ENCODE measurements at places on chromosomes 5 and 9.

DNA sequence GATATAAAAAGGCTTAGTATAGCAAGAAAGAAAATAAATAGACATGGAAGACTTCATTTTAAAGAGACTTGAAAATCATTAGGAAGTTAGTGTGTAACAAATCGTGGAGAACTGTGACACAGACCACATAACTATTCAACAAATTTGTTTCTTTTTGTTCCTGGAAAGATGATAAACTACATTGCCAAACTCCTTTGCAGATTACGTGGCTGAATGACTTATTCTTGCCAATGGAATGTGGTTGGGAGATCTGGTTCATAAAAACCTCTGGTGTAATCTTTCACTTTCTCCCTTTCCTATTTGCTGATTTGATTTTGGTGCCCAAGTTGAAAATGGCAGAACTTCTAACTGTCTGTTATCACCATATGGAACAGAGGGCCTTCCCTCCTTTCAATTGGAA lies 328.9 kb upstream of the MEF2C start:
- peak; percentile 17 for DNase-seq

DNA sequence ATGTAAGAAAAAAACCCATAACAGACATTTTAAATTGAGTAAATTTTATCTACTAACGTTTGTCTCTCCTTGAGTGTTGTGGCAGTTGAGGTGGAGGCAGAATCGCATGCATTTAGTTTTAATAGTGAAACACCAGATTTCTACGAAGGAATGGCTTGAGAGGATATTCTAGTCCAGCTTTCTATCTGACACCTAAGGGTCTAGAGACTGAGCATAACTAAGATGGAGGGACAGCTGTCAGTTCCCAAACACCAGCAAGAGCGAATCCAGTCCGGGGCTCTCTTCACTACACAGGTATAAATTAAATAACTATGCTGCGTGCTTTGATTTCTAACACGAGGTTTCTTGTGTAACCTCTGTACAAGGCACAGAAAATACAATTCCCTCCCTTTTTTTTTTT lies 1.4 kb downstream of the NCBP1 start:
- no peak for DNase-seq

- DNase-seq, result no peak
Measured at GRCh38 chr9:10172476-10172875, 440.3 kb downstream of the PTPRD start.

DNA sequence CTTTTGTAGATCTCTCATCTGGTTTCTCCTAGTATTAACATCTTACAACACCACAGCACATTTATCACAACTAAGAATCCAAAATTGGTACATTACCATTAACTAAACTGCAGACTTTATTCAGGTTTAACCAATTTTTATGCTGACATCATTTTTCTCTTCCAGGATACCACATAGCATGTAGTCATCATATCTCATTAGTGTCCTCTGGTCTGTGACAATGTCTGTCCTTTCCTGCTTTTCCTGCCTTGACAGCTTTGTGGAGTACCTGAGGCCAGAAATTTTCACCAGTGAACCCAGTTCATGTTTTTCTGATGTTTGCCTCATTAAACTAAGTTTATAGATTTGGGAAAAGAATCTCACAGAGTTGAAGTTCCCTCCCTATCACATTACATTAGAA lies 294.7 kb upstream of the TNC start:
- no peak for DNase-seq

- no peak for DNase-seq
Measured at GRCh38 chr5:100872408-100873190, 30.5 kb downstream of the ST8SIA4 start.

GRCh38 chr9:126472198-126472947 lies 141.4 kb upstream of the LMX1B start:
- no peak for DNase-seq

DNA sequence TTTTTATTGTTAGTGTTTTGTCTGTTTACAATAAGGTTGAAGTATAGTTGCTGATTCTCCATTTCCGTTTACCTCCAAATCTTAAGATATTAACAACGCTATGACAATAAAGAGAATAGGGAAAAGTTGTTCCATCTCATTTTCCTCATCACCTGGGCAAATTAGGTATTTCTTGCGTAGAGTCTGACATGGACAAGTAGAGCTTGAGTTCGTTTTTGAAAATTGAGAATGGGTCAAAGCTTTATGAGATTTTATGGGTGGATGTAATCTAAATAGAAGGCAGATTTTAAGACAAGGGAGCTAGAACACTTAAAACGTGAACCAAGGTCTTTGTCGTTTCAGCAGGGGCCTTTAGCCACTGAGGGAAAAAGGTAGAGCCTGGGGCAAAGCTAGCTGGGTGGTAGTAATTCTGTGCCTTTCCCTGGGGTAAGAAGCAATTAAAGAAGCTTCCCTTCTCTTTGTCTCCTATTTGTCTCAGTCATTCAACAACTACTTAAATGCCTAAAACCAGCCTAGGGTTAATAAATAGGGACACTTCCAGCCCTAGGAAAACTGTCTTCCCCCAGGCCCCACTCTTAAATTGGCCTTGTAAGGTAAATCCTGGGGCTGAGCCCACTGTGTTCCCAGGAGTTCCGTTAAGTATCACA lies 551 bp upstream of the CAAP1 start:
- peak; percentile 2 for DNase-seq

DNA sequence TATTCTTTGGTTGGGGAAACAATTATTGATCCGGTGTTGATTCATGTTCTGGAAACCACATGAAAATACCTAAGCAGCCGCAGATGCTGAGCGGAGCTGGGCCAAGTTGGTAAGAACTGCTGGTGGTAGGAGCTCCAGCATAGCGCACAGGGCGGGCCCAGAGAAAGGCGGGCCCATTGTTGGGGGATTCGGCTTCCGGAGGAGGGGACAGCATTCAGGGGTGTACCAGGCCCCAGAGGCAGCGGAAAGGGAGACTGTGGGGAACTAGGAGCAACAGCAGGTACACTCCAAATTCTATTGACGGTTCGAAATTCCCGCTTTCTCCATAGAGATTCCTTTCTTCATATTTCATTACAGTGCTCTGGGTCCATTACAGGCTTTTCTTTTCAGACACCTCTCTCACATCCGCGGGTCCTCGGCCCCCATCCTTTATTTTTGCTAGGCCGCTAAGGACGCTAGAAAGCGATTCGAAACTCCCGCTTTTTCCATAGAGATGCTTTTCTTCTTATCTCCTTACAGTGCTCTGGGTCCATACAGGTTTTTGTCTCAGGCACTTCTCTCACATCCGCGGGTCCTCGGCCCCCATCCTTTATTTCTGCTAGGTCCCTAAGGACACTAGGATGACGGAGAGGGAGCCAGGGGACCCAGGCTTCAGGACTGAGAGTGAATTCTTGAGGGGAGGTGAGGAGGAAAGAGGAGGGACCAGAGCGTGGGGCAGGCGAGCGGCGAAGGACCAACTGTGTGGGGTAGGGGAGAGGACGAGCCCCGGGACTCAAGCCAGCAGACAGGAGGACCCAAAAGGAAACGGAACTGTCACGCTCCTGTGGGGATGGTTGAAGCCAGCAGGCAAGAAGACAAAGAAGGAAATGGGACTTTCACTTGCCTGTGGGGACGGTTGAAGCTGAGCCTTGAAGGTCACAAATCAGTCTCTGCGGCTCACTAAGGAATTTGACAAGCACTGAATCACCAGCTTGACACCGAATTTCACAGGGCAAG lies at the start of gene CCDC152:
Gene CCDC152 (plus strand): TSS at position 213 of the 996 bp plus-strand sequence. CDS start 2,304 bp downstream, outside the sequence.
- no peak for DNase-seq

- no peak for DNase-seq
Measured at GRCh38 chr9:93492327-93492726, 38.9 kb upstream of the FAM120AOS start.

GRCh38 chr9:11233696-11234095 lies 620.9 kb upstream of the PTPRD start:
- DNase-seq, result no peak

DNA sequence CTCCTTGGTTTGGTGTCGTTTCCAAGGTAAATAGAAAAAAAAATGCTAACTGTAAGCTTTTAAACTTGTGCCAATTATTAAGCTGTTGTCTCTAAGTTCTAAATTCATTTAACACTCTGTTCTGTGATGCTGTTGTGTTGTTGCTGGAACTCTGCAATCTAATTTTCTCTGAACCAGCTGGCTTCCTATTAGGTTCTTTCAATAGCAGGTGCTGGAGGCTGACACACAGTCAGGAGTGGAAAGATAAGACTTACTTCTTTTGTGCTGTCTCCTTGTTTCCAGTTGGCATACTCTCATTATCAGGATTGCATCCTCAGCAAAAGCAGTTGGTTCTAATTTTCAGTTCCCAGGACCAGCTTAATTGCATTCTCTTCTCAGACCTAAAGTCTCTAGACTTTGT lies 1252.6 kb upstream of the NUDT12 start:
- DNase-seq, result no peak

DNA sequence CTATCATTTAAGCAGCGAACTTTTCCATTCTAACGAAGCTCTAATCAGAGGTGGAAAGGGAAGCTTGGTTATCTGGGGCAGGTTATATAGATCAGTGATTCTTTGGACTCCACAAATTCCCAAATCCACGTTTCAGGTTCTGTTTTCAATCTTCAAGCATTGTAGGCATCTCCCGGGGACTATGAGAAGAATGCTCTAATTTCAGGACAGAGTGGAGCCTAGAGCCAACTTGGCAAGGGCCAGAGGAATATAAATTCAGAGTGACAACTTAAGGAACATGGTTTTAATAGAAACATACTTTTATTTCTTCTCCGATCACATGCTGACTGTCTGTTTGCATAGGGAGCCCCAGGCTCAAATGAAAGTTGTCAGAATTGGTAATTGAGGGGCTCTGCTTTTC lies 514.0 kb upstream of the KLF4 start:
- no peak for DNase-seq

GRCh38 chr5:135340568-135340967 lies 58.5 kb downstream of the MACROH2A1 start:
- no peak for DNase-seq

DNA sequence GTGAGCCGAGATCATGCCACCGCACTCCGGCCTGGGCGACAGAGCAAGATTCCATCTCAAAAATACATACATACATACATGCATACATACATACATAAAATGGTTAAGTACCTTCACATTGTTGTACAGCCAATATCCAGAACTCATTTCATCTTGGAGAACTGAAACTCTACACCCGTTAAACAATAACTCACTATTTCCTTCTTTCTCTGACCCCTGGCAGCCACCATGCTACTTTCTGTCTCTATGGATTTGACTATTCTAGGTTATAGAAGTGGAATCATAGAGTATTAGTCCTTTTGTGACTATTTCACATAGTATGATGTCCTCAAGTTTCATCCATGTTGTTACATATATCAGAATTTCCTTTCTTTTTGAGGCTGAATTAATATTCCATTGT lies 9.6 kb upstream of the KIF27 start:
- DNase-seq, result no peak

GRCh38 chr5:61943713-61944112 lies 362.3 kb upstream of the KIF2A start:
- DNase-seq, result no peak

DNA sequence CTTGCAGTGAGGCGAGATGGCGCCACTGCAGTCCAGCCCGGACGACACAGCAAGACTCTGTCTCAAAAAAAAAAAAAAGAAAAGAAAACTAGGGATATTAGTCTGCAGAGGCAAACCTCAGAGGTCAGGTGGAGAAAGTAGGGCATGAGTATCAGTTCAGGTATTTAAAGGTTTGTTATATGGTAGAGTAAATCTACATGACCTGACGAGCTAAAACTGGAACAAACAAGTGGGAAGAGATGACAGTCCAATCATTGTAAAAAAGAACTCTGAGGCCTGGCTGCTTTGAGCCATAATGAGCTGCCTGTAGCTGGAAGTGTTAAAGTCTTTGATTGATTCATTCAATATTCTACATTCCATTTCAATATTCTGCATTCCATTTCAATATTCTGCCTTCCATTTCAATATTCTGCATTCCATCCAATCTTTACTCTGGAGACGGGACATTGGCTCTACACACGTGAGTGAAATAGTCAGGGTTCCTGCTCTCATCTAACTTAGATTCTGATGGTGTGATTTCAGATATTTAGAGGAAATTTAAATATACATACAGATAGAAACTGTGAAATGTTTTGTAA lies 28.9 kb upstream of the GRAMD2B start:
- no peak for DNase-seq

- DNase-seq, result no peak
Measured at GRCh38 chr5:16858151-16858550, 77.9 kb downstream of the MYO10 start.

GRCh38 chr5:61479850-61480614 lies 148.0 kb downstream of the ZSWIM6 start:
- no peak for DNase-seq

DNA sequence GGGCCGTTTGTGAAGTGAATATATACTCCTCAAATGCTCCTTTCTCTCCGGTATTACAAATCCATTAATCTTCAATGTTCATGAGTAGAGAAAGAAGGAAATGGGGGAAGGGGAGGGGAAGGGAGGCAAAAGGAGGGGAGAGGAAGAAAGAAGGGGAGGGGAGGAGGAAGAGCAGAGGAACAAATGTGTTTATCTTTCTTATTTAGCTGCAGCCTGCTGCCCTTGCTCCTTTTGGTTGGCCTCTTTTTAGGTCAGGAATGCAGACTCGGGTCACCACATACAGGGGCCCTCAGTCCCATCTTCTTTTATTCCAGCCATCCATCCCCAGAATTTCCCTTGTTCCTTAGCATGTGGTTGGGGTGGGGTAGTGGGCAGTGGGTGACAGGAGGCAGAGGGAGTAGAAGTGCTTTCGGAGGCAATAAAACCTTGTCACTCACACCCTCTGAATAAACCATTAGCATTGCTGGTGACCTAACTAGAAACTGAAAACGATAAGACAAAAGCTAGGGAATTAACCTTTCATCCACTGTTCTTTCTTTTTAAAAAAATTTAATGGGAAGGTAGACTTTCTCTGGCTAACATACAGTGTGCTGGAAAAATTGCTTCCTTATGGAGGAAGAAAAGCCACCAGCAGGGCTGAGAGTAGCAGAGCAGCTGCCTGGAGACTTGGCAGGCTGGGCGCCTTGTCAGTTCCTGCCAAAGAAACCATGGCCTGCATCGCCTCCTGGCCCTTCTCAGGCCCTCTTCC lies 16.8 kb upstream of the PRLR start:
- no peak for DNase-seq

- DNase-seq, result peak; percentile 15
Measured at GRCh38 chr9:122897969-122898368, 7.2 kb downstream of the RC3H2 start.

DNA sequence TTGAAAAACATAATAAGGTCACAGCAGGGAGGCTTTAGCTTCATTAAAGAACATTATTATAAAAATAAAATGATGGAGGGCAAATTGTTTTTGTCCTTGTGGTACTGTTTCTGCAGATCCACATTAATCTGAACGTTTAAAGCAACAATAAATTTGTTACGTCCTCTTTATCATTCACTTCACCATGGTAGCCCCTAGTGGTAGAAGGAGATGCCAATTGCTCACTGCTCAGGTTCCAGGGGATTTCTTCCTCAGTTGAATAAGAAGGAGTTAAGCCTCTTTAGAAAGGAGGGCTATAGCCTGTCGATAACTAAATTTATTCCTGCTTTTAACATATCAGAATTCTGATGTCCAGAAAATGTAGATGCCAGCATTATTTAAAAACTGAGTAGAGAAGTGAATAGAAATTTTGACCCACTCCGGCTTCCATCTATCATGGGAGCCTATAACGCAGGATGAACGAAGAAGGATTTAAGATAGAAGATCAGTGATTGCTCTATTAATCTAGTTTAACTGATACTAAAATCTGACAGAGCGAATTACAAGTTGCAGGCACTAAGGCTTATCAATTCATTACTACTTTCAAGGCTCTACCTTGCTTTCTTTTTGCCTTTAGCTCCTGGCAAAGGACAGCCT lies 692.3 kb downstream of the PTPRD start:
- peak; percentile 11 for DNase-seq

- peak; percentile 61 for DNase-seq
Measured at GRCh38 chr5:115544043-115544435, 536 bp downstream of the FEM1C start.

GRCh38 chr9:33297432-33297831 lies 7.1 kb downstream of the NFX1 start:
- peak; percentile 5 for DNase-seq

- no peak for DNase-seq
Measured at GRCh38 chr9:16612627-16613026, 257.8 kb downstream of the BNC2 start.

All from MCF 10A (cell line).